ENCODE measurements at places on chromosomes 2 and 18.

- DNase-seq, result peak; percentile 40
Measured at GRCh38 chr2:113324684-113325160, 46.0 kb upstream of the PAX8 start.

DNA sequence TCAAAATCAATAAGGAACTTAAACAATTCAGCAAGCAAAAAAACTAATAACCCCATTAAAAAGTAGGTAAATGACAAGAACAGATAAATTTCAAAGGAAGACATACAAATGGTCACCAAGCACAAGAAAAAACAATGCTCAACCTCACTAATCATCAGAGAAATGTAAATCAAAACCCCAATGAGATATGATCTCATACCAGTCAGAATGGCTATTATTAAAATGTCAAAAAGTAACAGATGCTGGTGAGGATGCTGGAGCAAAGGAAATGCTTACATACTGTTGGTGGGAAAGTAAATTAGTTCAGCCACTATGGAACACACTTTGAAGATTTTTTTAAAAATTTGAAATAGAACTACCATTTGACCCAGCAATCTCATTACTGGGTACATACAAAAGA is 538.0 kb downstream of the TMX3 start:
- DNase-seq, result no peak

- DNase-seq, result no peak
Measured at GRCh38 chr2:92072461-92073035, 2798.7 kb upstream of the TEKT4 start.

GRCh38 chr18:21146016-21146415 is 34.4 kb upstream of the ROCK1 start:
- no peak for DNase-seq

DNA sequence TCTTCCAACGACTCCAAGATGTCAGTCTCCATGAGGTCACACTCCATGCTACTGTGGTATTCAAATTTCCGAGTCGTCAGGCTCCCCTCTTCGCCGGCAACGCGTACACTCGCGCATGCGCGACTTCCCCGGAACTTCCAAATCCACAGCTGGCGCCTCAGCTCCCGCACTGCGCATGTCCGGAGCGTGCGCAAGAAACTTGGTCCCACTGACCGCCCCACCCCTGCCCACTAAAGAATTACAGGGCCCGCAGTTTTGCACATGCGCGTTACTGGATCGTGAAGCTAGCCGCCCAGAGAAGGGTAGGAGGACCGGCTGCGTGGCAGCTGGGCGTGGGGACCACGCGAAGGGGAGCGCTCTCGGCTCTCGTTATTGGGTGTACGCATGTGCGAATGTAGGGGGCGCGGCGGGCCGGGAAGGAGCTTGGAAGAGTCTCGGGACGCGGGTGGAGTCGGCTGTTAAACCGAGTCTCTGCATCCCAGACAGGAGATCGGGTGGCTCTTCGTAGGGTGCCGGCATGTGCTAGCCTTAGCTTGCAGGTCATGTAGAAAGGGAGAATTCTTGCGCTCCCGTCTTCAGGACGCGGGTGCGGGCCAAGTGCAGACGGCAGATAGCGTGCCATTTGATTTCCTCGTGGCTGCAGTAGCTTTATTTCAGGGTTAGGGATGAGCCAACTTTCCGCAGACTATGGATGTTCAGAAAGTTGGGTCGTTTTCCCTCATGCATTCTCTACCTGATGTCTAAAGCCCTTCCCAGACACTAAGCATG is at the start of gene FAM98A:
FAM98A (minus strand) TSS at position 125 of the 768 bp plus-strand sequence; CDS start at position 47, 78 bp downstream.
- DNase-seq, result peak; percentile 97

GRCh38 chr2:14451312-14451711 is 181.2 kb upstream of the LRATD1 start:
- DNase-seq, result no peak

GRCh38 chr2:158412206-158412605 is 44.3 kb downstream of the CCDC148 start:
- no peak for DNase-seq

DNA sequence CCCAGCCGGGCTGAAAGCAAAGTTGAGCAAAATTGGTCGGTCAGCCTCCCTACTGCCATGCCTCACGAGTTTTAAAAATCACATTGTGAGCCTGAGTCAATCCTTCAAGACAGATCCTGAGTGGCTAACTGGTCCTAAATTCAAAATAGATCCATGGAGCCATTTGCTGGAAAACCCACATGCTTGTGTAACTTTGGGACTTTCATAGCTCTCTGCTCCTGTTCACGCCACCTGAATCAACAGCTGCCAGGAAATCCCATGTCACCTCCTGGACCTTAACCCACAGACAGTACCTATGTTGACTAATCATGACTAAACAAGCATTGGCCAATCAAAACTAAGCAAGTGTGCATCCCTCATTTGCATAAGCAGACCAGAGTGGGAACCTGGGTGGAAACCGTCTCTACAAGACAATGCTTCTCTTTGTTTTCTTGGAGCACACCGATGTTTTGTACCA is 42.8 kb upstream of the LDLRAD4 start:
- DNase-seq, result no peak

DNA sequence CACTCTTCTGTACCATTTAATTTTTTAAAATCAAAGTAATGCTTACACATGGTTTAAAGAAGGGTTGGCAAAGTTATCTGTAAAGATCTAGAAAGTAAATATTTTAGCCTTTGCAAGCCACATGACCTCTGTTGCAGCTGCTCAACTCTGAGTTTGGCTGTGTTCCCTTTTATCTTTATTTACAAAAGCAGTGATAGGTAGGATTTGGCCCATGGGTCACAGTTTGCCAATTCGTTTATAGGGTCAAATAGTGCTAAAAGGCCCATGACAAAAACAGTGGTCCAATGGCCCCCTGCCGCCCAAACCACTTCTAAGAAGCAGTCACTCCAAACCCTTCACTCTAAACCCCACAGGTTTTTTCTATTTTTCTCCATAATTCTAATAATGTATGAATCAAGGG is 124.8 kb downstream of the PARD3B start:
- no peak for DNase-seq

- DNase-seq, result no peak
Measured at GRCh38 chr18:23227726-23228070, 92.4 kb downstream of the CABLES1 start.

GRCh38 chr2:238915596-238915995 is 67.7 kb downstream of the TWIST2 start:
- no peak for DNase-seq

DNA sequence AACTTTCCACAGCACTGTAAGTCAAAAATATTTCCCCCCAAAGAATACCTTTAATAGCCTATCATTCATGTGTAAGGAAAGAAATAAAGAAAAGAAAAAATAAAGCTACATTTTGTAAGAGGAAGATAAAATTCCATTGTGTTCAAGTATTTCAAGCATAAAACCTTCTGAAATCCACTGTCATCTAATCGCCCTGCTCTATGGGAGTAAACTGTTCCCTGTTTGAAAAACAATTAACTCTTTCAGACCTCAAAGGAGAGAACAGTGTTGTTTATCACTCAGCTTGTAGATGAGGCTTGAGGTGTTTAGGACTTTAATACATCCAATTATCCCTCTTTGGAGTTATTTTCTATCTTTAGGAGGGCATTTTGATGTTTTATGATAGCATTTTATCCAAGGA is 112.2 kb upstream of the REG3G start:
- DNase-seq, result no peak

GRCh38 chr2:234981197-234982095 is 29.6 kb downstream of the SH3BP4 start:
- peak; percentile 98 for DNase-seq

- no peak for DNase-seq
Measured at GRCh38 chr18:10279471-10279870, 175.0 kb upstream of the APCDD1 start.

DNA sequence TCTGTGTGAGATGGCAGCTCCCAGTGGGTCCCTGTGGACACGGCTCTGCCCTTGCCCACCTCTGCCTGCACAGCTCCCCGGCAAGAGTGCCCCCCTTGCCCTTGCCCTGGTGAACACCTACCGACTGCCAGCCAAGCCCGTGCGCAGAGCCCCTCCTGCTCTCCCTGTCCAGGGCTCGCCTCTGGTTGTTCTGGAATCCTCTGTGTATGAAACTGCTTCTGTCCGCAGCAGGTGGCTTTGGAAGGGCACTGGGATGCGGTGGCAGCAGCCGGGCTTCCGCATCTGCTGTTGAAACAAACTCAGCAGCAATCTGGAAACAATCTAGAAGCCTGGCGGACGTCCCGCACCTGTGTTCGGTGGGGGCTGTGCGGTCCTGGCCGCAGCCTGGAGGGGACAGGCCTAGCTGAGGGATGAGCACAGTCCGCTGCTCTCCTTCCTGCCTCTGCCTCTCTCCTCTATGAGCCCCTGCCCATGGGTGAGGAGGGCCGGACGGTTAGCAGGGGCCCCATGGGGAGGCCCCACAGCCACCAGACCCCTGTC is 34.0 kb upstream of the KLF11 start:
- DNase-seq, result no peak

DNA sequence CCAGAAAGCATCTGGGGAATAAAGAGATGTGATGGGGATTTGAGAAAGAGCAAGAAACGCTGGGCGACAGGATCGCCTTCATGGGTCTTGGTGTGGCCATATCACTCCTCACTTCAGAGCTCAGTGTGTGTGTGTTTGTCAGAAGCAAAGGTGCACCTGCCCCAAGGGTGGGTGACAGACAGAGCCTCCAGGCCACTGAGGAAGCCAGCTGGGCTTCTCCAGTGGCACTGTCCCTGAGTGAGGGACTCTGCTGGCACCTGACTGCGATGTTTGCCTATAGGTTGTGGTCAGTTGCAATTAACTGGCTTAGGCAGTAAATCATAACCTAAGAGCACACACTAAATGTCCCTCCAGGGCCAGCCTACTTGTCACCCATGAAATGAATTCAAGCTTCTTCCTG is 23.5 kb upstream of the GNAL start:
- DNase-seq, result no peak

DNA sequence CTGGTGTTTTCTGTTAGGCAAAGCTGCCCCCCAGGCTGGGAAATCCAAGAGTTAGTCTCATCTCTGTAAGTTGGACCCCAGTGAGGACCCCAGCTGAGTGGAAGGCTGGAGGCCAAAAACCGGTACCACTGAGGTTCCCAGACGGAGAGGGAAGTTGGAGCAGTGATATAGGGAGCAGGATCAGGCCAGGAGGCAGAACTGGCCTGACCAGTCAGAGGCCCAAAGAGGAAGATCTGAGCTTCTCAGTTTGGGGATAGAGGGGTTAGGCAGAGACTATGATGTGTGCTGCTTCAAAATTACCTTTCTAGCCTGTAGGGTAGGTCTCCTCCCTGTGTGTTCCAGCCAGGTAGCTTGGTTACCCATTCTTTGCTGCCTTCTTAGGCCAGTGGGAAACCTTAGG is 4.6 kb upstream of the RNF181 start:
- DNase-seq, result no peak

DNA sequence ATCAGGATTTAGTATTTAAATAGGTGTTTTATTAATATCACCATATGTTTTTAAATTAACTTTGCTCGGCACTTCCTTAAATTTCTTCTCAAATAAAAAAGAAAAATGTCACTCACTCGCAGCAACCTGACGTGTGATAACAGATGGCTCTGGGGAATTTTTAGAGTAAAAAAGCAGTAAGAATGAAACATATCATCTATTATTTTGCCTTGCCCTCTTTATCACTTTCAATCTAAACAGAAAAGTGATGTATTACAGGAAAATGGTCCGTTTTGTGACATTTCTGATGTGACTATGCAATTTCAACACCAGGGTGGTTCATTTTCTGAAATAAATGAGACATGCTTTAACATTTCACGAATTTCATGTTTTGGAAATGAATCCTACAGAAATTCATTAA is 1368.0 kb upstream of the LRRTM1 start:
- no peak for DNase-seq

DNA sequence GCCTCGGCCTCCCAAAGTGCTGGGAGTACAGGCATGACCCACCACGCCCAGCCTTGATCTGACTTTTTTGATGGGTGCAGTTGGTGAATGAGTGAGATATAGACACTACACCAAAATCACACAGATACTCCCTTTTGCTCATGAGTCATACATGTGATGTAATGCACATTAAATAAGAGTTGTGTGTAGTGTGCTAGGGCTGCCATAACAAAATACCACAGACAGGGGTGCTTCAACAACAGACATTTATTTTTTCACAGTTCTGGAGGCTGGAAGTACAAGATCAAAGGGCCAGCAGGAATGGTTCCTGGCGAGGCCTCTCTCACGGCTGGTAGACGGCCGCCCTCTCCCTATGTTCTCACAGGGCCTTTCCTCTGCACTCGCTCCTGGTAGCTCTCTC is 46.6 kb downstream of the GBX2 start:
- no peak for DNase-seq

GRCh38 chr2:131154071-131154531 is 49.0 kb downstream of the PLEKHB2 start:
- peak; percentile 2 for DNase-seq

DNA sequence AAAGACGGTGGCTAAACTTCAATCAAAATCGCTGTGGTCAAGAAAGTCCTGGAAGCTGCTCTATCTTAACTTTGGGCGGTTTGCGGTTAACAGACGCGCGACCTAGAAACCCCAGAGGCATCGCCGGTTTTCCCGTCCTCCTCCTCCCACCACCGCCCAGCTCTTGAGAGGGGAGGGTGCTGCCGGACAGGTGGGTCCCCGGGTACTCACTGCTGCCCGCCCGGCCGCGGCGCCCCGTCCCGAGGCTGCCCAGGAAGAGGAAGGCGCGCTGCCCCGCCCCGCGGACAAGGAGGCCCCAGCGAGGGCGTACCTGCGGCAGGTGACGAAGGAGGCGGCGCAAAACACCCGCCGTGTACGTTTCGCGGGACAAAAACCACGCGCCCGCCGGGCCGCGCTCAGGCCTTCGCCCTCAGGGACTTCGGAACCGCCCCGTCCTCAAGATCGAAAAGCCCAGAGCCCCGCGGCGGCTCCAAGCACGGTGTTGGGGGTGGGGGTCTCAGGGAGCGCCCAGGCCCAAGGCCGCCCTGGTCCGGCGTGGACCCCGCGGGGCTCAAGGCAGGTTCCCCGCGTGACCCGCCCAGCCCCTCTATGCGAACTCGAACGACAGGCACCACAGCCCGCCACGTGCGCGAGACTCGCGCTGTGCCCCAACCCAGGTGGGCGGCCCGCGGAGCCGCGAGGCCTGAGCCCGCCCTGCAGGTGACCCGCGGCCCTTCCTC is at the start of gene SH3YL1:
SH3YL1 (minus strand) TSS at position 259 of the 719 bp plus-strand sequence; CDS start at position 211, 48 bp downstream.
- DNase-seq, result no peak

DNA sequence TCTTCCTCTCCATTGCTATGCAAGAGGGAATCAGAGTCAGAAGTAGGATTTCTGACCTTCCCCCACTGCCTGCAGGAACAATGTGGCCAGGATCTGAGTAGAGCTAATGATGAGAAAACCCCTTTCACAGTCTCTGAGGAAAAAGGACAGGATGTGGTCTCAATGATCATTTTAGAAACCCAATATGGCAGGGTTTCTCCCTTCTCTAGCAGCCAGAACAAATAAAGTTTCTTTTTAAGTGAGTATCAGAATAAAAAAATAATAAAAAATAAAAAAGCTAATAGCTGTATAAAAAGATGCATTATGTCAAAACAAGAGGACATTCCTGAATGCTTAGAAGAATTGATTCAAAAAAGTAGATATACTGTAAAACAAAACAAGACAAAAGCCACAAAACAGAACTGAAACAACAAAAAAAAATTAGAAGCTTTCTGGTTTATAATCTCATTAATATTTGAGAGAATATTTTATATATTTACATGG is 1124.9 kb upstream of the ZEB2 start:
- no peak for DNase-seq

GRCh38 chr2:26164641-26165211 is 8.2 kb upstream of the GAREM2 start:
- DNase-seq, result no peak

GRCh38 chr2:215966951-215967350 is 46.4 kb downstream of the MREG start:
- DNase-seq, result no peak
